IMR-90 (cell line): ENCODE measurements at places on chromosomes 11 and 22. TPM values are rescaled to one million over a fixed set of nuclear protein-coding genes. Genes with fewer than 3 reads are reported as not detected.

GRCh38 chr11:7089328-7090251, 792 bp downstream of the RBMXL2 start:
- no peak for DNase-seq

DNA sequence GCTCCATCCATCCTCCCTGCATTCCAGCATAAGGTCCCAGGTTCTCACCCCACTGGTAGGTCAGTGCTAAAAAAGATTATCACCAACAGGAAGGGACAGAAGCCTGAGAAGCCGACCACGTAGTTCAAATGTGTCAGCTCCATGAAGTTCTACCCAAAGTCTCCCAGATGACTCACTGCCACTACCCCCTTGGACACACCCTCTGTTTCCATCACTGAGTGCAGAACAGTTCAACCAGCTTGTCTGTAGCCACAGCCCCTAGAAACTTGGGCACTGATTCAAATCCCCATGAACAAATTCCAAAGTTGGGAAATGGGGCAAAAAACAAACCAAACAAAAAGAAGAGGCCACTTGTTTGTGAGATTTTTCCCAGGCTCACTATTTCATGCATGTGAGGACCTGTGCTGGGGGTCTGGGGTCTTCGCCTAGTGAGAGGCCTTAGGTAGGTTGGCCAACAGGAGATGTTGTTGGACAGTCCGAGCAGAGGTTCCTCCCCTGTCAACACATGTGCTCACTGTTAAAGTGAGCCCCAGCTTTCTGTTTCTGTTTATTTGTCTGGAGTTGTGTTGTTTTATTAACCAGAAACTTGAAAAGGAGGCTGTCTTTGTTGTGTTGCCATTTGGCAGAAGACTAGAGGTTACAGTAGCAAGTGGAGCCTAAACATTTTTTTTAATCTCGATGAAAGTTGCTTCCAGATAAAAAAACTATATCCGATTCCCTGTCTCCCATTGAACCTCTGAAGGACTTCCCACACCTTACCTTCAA, 24.2 kb upstream of the FLI1 start:
- DNase-seq: peak; percentile 52

DNA sequence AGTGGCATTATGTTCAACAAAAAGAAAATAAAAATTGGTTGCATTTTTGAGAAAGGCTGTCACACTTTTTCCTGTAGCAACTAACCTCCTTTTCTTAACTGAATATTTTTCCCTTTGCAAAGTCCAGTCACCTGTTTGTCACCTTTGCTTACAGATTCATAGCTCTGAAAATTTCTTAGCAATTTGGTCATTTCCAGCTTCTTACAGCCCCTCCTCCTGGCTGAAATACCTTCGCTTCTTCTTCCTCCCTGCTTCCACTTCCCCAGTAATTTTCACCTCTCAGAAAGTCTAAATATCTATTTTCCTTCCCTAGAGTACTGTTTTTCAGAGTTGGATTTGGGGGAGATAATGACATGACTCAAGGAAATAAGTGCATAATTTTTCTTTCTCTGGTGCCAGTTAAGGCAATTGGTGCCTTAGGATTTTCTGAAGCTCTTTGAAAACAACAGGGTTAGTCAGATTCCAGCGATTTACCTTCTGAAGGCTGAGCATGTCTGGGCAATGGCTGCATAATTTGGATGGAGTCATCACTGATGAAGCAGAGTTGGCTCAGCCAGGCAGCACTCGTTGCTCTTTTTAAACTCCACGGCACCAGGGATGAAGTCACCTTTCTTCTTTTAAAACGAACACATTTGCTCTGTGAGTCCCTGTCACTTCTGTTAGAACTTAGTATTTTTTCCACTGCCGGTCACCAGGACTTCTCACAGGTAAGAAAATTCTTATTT, 62.1 kb upstream of the AMOTL1 start:
- peak; percentile 37 for DNase-seq

DNA sequence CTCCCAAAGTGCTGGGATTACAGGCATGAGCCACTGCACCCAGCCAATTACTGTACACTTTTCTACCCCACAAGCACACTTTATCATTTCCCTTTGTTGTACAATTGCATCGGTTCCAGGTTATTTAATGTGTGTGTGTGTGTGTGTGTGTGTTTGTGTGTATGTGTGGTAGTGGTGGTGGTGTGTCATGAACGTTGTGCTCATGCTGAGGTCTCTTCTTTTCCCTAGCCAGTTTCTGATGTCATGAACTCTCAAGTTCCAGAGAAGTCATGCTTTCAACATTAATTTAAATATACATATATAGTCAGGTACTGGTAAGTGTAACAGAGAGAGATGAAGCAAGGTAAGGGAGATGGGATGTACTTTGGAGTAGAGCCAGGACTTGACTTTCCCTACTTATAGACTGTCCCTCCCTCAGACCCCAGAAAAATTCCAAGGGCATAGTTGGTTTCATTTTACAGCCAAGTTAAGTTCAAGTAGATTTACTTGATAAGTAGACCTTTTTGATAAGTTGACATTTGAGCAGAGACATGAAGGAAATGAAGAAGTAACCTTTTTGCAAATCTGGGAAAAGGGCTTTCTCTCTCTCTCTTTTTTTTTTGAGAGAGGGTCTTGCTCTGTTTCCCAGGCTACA, 42.7 kb downstream of the WEE1 start:
- peak; percentile 59 for DNase-seq

DNA sequence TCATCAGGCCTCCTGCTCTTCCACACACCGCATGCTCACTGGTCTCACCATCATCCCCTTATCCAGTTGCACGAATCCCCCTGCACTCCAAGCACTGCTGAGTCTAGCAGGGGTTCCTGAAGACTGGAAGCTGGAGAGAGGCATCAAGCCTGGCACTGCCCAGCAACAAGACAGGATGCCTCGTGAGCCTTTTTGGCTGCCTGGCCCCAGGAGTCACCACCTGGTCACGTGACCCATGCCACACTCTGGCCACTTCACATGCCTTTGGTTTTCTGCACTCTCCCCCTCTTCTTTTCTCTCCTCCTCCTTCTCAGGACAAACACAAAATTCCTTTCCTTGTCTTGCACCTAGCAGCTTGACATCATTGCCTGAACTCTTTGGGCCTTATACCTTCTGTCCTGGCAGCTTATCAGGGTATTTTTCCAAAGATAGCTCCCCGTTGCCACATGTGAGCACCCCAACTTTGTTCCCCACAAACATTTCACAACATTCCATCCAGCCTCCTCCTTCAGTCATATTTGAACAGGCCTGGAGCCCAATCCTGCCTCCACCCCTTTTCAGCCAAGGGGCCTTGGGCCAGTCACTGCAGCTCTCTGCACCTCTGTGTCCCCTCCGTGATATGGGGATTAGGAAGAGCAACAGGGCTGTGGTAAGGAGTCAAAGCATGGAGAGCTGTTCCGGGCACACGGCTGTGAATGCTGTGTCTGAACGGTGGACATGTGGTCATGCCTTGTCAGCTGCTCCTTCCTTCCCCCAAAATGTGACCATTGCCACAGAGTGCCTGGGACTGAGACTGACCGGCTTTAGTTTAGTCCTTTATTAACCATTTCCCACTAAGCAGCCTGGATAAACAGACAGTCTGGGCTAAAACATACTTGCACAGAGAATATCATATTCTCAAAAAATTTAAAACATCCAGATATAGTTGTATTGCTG, 2.8 kb upstream of the PACSIN2 start:
- DNase-seq: no peak

DNA sequence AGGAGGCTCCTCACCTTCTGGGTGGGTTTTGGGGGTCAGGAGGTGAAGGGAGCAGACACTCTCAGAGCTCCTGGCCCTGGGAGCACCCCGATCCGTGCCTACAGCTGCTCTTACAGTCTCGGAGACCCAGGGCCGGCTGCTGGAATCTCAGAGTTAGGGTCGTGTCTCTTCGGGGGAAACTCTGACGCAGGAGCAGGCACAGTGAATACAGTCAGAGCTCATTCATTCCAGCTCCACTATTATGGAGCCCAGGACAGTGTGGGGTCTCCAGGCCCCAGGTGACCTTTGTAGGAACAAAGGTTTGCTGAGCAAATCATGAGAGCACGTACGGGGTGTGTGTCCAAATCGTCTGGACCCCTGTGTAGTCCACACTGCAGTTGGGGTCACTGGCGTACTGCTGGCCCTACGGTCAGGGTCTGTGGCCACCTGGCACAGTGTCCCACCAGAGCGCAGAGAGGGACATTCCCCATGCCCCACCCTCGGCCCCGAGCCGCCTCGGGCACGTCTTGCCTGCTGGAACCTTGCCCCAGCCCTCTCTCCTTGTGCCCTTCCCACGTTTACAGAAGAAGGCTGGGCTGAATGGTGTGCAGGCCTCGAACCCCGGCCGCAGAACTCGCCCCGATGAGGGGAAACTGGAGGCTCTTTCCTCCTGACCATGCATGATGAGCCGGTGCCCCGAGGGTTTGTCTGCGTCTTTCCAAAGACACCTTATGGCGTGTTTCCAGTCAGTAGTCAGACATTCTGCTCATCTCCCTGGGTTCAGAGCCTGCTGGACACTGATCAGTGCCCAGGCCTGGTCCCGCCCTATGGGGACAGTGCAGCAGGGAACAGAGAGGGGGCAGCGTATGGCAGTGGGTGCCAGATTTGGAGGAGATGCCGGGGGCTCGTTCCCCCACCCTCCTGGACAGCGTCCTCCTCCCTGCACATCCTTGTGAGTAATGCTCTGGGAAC, 1166.6 kb downstream of the BRD1 start:
- no peak for DNase-seq

DNA sequence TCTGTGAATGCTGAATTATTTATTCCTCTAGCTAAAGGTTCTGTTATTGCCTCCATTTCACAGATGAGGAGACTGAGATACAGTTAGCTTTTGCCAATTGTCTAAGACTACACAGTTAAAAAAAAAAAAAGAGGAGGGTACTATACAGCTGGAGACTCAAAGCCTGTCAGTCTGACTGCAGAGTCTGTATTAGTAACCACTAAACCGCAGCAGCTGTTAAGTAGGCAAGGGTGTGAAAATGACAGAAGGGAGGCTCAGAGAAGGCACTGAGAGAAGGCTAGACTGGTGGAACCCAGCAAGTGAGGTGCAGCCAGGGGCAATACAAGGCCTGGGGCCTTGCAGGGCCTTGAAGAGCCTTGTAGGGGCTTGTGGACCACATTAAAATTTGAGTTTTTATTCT, 181.2 kb downstream of the CSNK2A3 start:
- DNase-seq: no peak

- DNase-seq: no peak
Observed at GRCh38 chr22:20024225-20024624, 3.3 kb downstream of the TANGO2 start.

DNA sequence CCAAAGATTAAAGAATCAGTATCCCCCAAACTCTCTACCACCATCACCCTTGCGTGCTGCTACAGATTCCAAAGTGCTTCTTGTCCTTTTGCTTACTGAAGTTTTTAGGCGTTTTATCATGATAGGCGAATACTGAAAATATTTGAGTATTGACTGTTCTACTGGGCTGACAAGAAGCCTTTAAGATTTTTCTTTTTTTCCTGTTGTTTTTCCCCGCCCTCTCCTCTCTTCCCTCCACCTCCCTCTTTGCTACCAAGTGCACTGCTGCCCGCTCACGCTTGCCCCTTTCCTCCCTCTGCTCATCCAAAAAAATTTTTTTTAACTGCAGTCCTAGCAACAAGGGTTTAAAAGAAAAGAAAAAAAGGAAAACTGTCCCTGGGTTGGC, 679 bp downstream of the SPCS2 start:
- DNase-seq: peak; percentile 24

DNA sequence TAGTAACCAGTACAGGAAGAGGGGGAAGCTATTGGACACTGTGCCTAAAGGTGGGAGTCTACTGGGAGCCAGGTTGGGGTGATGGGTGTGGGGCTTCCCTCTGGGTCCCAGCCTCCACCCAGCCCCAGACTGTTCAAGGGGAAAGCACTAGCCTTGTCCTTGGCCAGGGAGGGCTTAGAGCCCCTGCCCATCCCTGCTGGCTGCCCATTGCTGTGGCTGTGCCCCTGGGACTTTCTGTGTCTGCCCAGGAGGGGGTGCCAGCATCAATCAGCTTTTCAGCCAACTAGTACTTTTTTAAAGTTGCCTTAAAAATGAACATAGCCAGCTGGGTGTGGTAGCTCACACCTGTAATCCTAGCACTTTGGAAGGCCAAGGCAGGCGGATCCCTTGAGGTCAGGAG, 19.9 kb downstream of the INCENP start:
- no peak for DNase-seq

GRCh38 chr22:39130892-39131855, 21.3 kb downstream of the CBX7 start:
- peak; percentile 42 for DNase-seq

GRCh38 chr11:20611892-20612291, 12.5 kb downstream of the SLC6A5 start:
- no peak for DNase-seq

DNA sequence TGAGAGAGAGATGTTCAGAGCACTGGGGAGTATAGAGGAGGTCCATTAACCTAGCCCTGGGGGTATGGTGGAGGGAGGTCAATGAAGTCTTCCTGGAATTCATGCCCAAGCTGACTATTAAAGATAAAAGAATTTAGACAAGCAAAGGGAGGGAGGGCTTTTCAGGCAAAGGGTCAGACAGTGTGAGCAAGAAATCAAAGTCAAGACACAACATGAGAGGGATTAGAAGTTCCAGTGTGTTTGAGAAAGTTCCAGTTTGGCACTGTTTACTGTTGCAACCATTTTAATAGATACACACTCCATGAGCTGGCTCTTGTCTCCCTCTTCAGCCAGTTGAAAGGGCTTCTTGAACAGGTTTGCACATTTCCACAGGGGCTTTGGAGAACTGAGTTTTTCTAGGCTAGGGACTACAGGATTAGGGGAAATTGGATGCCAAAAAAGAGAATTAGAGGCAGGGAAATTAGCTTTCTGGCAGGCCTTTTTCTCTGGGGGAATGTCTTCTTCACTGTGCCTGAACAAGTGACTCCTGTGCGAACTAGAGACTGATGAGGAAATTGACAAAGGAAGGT, 14.7 kb upstream of the NNMT start:
- no peak for DNase-seq

DNA sequence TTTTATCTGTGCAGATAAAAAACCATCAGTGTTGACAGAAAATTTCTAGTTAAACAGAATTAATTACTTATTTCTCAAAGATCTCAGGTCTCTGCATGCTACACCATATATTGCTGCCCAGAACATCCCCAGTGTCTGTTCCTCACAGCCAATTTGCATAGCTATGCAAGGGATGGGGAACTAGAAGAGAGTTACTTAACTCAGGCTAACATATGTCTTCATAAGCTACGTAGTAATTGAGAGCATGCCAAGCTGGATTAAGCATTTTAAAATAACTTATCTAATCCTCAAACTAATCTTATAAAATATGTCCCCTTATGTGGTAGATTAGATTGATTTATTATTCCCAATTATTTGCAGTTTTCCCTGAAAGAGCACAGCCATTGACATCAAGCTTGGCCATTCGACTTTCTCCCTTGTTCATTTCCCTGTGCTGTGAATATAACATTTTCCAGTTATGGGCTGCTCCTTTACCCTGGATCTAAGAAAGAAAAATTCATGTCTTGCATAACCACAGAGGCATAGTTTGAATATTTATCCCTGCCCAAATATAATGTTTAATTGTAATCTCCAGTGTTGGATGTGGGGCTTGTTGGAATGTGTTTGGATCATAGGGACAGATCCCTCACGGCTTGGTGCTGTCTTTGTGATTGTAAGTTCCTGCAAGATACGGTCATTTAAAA, 69.1 kb downstream of the C11orf87 start:
- DNase-seq: peak; percentile 5

OR51I1 gene
- total RNA-seq: not detected in 2 replicates

MS4A12 gene
- total RNA-seq: not detected in 2 replicates

SLC22A6 gene
- total RNA-seq: not detected in 2 replicates
